Hematopoietic multipotent progenitor cell (in vitro differentiated cells): ENCODE measurements at places on chromosomes 6 and 20. TPM values are rescaled to one million over a fixed set of nuclear protein-coding genes. Genes with fewer than 3 reads are reported as not detected.

FAXC gene
- total RNA-seq, result under 0.01 TPM

DNA sequence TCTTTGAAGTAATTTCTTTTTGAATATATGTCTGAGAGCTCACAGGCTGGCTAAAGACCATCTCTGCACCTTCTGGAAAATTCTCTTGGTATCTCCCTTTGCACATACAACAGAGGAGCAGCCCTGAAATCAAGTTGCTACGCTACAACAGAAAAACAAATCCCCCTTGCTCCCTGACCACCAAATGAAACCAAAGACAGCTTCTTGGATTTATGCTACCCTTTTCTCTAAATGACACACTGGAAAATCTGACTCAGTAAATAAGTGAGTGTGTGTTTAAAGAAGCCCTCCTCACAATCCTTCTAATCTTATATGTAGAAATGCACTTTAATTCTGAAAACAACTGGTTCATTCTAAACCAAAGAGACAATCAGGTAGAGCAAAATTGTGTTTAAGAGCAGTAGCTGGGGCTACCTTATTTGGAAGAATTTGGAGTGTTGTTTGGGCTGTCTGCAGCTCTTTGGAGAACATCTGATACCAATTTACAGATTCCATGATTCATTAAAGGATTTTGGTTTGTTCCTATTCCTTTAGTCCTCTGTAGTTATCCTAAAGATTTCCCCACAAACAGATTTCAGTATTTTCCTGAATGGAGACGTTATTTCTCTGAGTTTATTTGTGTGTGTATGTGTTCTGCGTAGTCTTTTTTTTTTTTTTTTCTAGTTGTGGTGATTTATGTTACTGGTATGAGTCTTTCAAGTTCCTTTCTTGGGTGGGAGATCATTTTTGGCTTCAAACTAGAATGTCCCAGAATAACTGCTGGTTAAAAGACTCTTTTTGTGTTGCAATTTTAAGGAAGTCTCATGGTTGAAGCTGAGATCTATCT is 36.4 kb upstream of the UTRN start:
- peak; percentile 58 for DNase-seq

GRCh38 chr6:99019381-99019780 is 71.6 kb upstream of the FBXL4 start:
- no peak for DNase-seq

- DNase-seq, result no peak
Observed at GRCh38 chr20:38894091-38894847, 31.9 kb upstream of the FAM83D start.

SDCBP2 gene
- 0.81 TPM for total RNA-seq

CYP21A2 gene
- total RNA-seq, result 0.27 TPM

- no peak for DNase-seq
Observed at GRCh38 chr6:116247285-116247684, 6.6 kb downstream of the TSPYL4 start.

DNA sequence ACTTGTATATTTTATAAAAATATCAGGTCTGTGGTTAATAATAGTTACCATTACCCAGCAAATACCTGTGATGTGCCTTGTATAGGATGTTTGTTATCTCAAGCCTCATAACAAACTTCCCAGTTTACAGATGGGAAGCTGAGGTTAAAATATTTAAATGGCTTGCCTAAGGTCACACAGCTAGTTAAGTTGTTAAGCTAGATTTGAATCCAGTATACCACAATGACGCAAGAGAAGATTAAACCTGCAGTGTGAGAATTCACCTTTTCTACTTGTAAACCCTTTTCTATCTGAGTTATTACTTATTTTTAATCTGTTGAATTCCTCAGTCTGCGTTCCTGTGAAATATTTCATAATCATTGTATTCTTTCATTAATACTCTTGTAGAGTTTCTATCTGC is 4.9 kb downstream of the DSP start:
- no peak for DNase-seq

DNA sequence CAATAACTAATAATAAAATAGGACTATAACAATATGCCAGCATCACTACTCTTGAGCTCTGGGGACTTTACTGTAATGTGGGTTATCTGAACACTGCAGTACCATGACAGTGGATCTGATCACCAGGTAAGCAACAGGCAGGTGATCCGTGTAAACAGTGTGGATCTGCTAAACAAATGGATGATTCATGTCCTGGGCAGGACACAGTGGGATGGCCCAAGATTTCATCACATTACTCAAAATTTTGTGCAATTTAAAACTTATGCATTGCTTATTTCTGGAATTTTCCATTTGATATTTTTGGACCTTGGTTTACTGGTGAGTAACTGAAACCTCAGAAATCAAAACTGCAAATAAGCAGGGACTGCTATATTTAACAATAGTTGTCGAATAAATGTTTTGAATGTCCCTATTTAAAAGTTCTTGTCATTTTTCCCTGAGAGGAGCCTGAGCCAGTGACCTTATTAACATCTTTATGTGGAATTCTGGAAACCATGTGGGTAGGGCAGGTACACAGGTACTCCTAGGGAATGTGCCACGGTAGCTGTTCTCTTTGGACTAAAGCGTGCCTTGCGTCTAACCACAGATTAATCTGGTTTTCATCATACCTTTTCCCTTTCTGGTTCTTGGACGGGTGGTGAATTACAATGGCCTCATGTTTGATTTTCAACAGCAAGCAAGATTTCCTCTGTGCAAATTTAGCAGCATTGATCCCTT is 214.5 kb upstream of the SASH1 start:
- no peak for DNase-seq

ABHD16B gene
- 0.27 TPM for total RNA-seq

DNA sequence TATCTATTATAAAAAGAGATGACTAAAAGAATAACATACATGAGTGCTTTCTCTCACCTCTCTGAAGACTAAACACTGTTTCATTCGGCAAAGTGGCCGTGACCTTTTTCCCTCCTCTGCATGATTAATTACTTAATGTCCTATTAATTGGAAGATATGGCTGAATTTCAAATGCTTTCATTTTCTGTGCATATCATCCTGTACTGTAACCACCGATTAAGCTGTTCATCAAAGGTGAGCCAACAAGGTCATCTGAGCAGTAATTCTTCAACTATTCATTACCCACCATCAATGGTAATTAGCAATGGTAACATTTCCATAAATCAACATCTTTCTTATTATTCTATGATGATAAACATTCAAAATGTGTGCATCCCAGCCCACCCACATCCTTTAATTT is 125.2 kb downstream of the PTPRK start:
- no peak for DNase-seq

C6orf62 gene
- total RNA-seq, result 41.7 TPM

TSPO2 gene
- total RNA-seq, result not detected

DNA sequence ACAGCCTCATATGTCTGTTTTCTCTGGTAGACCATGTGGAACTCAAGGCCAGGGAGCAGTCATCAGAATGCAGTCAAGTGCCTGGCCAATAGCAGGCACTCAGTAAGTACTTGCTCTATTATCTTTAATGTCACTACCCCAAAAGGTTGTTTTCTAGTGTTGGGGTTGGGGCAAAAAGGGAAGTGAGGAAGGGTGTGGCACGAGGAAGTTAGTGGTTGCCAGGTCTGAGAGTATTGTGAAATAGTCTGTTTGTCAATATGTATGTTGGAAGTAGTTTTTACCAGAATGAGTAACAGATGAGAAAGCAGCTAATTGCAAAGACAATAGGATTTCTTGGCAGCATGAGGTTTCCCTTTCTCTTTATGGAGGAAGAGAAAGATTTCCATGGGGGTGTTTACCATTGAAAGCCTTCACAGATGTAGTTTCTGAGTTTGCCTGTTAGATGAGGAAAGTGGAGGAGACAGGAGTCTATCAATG is 59.5 kb upstream of the ARMH2 start:
- peak; percentile 49 for DNase-seq

R3HDML gene
- not detected for total RNA-seq

- DNase-seq, result no peak
Observed at GRCh38 chr6:158630938-158631616, 13.5 kb downstream of the DYNLT1 start.

GRCh38 chr6:113719545-113719944 is 137.6 kb upstream of the MARCKS start:
- no peak for DNase-seq

GRCh38 chr6:22208026-22208425 is 88.8 kb downstream of the PRL start:
- no peak for DNase-seq

DNA sequence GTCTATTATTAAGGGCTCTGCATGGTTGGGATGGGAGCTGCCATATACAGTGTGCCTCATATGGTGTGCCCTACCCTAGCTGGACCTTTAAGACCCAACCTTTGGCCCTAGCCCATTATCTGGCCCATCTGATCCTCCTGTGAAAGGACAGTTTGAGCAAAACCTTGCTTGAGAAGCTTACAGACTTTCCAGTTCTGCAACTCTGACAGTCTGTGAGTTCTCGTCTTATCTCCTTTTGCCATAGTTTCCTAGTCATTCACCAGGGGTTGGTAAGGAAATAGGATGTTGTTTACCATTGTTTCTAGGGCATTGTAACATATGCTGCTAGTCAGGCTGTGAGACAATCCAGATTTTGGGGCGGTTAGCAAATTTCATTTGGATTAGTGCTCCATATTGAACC is 17.2 kb downstream of the CTNNBL1 start:
- peak; percentile 57 for DNase-seq

GRCh38 chr20:61385731-61386130 is 133.7 kb downstream of the CDH4 start:
- no peak for DNase-seq

GRCh38 chr6:25463441-25463840 is 184.3 kb downstream of the CARMIL1 start:
- DNase-seq, result no peak

DNMT3B gene
- total RNA-seq, result 24.8 TPM

- DNase-seq, result no peak
Observed at GRCh38 chr6:137269803-137270202, 50.6 kb upstream of the IFNGR1 start.

FERMT1 gene
- 2.4 TPM for total RNA-seq

KHDRBS2 gene
- 6.5 TPM for total RNA-seq

DPPA5 gene
- not detected for total RNA-seq

- no peak for DNase-seq
Observed at GRCh38 chr20:43916881-43917371, 2.3 kb downstream of the TOX2 start.
